Esophagus squamous epithelium (tissue), 5 donors: ENCODE measurements at places on chromosomes 6 and 20. TPM values are rescaled to one million over a fixed set of nuclear protein-coding genes. Genes with fewer than 3 reads are reported as not detected.

The DPPA5 gene
- total RNA-seq, result not detected

The OTOR gene
- not detected for total RNA-seq

The TNXB gene
- total RNA-seq, result 10.5 TPM

GRCh38 chr6:7313505-7314165 lies 636 bp upstream of the SSR1 start:
- DNase-seq, result no peak
- H3K27me3 ChIP-seq, result no peaks in the 10 kb centered on the region
- H3K4me3 ChIP-seq, result peak overlapping the region; percentile 83
- H3K36me3 ChIP-seq, result peaks cover 6% of the 10 kb centered on the region
- H3K4me1 ChIP-seq, result peaks cover 37% of the 10 kb centered on the region

- H3K27me3 ChIP-seq, result no peaks in the 10 kb centered on the region
- peaks cover 6% of the 10 kb centered on the region for H3K4me1 ChIP-seq
- no peak overlapping the region for H3K27ac ChIP-seq
- H3K4me3 ChIP-seq, result no peak overlapping the region
Measured at GRCh38 chr20:34713194-34713943, 9.2 kb downstream of the TP53INP2 start.

- H3K27ac ChIP-seq, result peak overlapping the region; percentile 64
- peak overlapping the region; percentile 51 for H3K4me3 ChIP-seq
- H3K4me1 ChIP-seq, result peaks cover 76% of the 10 kb centered on the region
- peaks cover 5% of the 10 kb centered on the region for H3K27me3 ChIP-seq
- no peak for DNase-seq
- no peaks in the 10 kb centered on the region for H3K36me3 ChIP-seq
Measured at GRCh38 chr6:75204217-75204958, 1.5 kb downstream of the COL12A1 start.

The PCSK2 gene
- total RNA-seq, result not detected

The FAM209A gene
- total RNA-seq, result not detected

The CRIP3 gene
- total RNA-seq, result 0.38 TPM

- H3K4me1 ChIP-seq, result no peaks in the 10 kb centered on the region
- no peak for DNase-seq
- H3K4me3 ChIP-seq, result no peak overlapping the region
- H3K27ac ChIP-seq, result no peak overlapping the region
Measured at GRCh38 chr20:4887586-4887985, 113.7 kb downstream of the SLC23A2 start.

DNA sequence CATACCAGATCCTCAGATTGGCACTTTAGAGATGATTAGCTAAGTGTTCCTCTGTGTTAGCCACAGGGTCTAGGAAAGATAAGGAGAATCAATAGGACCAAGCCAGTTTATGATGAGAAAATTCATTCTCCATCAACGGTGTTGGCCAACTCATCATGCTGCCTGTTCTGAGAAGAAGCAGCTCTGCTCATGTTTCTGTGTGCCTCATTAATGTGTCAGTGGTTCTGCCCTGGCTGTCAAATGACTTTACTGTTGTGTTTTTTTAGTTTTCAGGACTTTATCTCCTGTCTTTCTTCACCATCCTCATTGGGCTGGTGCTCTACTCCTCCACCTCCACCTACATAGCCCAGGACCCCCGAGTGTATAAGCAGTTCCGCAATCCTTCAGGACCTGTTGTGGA lies 234.3 kb upstream of the PLN start:
- no peak overlapping the region for H3K4me3 ChIP-seq
- DNase-seq, result no peak
- H3K36me3 ChIP-seq, result no peaks in the 10 kb centered on the region
- H3K4me1 ChIP-seq, result peaks cover 4% of the 10 kb centered on the region
- peak overlapping the region; percentile 44 for H3K27ac ChIP-seq

DNA sequence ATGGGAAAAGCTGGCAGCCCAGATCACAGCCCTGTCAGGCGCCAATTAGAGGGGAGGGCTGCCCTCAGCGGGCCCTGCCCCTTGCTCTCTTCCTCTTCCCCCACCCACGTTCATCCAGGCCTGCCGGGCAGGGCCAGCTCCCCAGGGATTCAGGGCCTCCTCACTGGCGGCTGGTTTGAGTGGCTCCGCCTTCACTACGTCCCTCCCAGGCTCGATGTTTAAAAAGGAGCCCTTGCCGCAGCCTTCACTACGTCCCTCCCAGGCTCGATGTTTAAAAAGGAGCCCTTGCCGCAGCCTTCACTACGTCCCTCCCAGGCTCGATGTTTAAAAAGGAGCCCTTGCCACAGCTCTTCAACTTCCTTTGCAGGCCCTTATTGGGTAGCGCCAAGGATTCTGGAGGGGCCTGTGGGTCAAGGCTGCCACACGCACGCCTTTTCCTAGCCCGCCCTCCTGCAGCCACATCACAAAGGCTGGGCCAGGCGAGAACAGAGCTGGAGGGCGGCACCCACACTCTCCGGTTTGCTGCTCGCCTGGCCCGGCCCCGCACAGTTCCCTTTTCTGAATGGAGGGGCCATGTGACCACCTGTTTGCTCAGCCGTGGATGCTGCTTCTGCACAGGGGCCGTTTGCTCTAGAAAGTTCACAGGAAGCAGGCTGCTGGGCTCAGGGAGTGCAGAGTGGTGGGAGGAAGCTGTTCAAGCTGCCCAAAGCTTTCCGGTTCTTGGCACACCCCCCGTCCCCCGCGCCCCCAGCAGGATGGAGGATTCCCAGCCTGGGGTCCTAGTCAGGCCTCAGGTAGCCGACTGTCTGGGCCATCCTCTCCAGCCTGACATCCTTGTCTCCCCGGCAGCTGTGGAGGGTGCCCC lies 1.6 kb downstream of the SLC17A9 start:
- peaks cover 28% of the 10 kb centered on the region for H3K4me1 ChIP-seq
- H3K27ac ChIP-seq, result peak overlapping the region; percentile 67
- peak overlapping the region; percentile 37 for H3K4me3 ChIP-seq
- no peaks in the 10 kb centered on the region for H3K27me3 ChIP-seq
- no peaks in the 10 kb centered on the region for H3K36me3 ChIP-seq

The SRXN1 gene
- 118 TPM for total RNA-seq

GRCh38 chr6:111481836-111482187 lies 1.2 kb downstream of the REV3L start:
- DNase-seq, result no peak
- H3K4me3 ChIP-seq, result peak overlapping the region; percentile 93
- no peaks in the 10 kb centered on the region for H3K27me3 ChIP-seq
- peak overlapping the region; percentile 99 for H3K27ac ChIP-seq
- no peaks in the 10 kb centered on the region for H3K36me3 ChIP-seq

DNA sequence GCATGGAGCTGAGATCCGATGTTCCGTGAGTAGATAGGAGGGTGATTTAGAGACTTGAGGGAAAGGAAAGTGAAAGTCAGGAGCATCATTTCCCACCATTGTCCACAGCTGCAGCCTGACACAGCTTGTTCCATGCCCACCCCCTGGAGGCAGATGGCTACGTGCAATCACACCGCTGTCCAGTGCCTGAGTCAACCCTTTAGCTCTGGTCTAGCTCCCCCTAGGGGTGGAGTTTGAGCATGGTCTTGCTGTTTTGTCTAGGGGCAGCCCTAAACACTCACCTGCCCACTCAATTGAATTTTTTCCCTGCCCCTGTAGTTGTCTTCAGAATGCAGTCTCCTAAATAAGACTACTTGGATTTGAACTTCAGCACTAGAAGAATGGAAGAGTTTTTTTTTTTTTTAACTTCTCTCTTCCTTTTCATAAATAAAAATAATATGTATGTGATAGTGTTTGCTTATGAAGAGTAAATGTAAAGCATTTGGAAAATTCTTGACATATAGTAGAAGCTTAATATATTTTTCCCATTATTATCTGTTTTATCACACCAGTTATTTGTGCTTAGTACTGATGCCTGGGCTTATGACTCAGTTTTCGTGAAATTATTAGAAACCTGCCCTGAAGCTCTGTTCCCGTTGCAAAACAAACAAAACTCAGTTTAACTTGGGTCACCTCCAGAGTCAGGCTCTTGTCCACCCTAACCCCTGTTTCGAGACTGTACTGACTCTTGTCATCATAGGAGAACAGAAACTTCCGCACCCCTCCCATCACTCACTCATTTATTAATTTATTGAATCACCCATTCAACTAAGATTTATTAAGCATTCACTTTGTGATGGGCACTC lies 814.8 kb downstream of the MAFB start:
- peaks cover 50% of the 10 kb centered on the region for H3K4me1 ChIP-seq
- H3K36me3 ChIP-seq, result no peaks in the 10 kb centered on the region
- DNase-seq, result no peak
- no peaks in the 10 kb centered on the region for H3K27me3 ChIP-seq

- no peaks in the 10 kb centered on the region for H3K36me3 ChIP-seq
- no peak overlapping the region for H3K27ac ChIP-seq
- H3K27me3 ChIP-seq, result no peaks in the 10 kb centered on the region
Measured at GRCh38 chr20:59837623-59838394, 95.6 kb downstream of the SYCP2 start.

GRCh38 chr6:16184129-16184528 lies 54.3 kb upstream of the GMPR start:
- H3K27ac ChIP-seq, result no peak overlapping the region
- no peaks in the 10 kb centered on the region for H3K27me3 ChIP-seq
- no peak for DNase-seq
- no peaks in the 10 kb centered on the region for H3K4me1 ChIP-seq
- H3K4me3 ChIP-seq, result no peak overlapping the region

DNA sequence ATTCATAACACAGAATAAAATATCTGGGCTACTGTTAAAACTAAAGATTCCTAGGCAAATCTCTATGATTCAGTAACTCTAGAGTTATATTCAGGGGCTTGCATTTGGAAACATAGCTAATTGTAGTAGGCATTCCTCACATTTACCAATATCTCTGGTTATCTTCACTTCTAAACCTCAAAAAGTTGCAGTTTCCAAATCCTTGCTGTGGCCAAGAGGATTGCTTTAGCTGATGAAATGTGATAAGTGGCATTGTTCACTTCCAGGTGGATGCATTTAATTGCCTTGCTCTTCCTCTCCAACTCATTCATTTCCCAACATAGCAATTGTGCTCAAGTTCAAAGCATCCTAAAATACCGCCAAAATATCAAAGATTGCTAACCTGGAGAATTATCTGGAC lies 246.6 kb downstream of the GRIK2 start:
- no peaks in the 10 kb centered on the region for H3K36me3 ChIP-seq
- no peaks in the 10 kb centered on the region for H3K4me1 ChIP-seq
- no peak overlapping the region for H3K27ac ChIP-seq
- DNase-seq, result no peak
- H3K27me3 ChIP-seq, result no peaks in the 10 kb centered on the region

The TBXT gene
- not detected for total RNA-seq

The ADGRG6 gene
- 22.3 TPM for total RNA-seq

The SYCP2L gene
- total RNA-seq, result 0.53 TPM

The MATN4 gene
- total RNA-seq, result 0.68 TPM

The TCP11 gene
- total RNA-seq, result 0.64 TPM

DNA sequence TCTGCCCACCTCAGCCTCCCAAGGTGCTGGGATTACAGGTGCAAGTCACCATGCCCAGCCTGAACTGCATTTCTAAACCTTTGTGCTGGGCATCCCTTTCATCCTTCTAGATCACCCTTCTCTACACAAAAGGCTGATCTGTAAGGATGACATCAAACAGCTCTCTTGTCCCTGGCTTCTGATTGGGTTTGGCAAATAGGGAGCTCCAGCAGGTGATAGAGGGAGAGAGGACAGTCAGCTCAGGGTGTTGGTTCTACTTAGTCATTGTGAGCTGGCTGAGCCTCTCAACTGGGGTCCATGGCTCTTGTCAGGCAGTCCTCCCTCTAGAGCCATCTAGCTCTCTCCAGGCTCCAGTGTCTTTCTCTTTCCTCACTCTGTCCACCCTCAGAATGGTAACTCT lies 237.6 kb upstream of the JARID2 start:
- no peak overlapping the region for H3K27ac ChIP-seq
- no peak for DNase-seq

DNA sequence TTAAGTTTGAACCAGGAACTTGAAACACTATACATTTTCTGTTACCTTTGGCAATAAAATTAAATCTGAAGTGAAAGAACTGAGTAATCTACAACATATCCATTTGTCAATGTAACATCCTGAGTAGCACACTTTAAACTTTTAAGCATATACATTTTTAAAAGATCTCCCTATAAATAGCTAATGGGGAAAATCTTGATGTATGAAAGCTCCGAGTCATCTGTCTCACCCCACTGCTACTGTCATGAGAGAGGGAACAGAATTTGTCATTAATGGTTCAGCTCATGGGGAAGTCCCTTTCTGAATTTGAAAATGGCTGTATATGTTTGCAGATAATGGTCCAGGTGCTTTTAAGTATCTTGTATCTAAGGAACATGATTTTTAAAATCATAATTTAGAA lies 55.2 kb upstream of the NOX3 start:
- no peaks in the 10 kb centered on the region for H3K27me3 ChIP-seq
- no peak overlapping the region for H3K27ac ChIP-seq
- no peak for DNase-seq
- H3K36me3 ChIP-seq, result no peaks in the 10 kb centered on the region

DNA sequence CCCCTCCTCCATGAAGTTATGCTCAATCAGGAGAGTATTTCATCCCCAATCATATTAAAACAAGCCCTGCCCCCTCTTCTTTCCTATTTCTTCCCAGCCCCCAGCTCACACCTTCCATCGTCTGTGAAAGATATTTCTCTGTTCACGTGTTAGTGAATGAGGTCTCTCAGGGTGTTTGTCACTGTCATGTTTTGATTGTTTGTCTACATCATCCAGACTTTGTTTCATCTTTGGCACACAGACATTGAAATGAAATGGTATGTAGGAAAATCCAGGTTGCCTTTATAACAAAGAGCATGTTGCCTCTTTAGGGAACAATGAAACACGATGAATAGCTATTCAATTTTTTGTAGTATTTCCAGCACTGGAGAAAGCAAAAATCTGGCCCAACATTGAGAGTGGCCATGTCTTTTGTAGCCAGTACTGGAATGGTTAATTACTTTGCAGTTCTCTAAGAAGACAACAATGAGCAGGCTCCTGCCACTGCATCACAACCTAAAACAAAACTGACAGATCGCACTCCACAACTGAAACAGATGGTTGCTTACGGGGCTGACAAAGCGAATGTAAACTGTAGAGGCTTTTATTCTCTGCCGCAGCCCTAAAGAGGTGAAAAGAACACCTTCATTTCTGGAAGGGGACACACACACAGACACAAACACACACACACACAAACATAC lies 543.6 kb upstream of the CITED2 start:
- no peaks in the 10 kb centered on the region for H3K27me3 ChIP-seq
- H3K36me3 ChIP-seq, result no peaks in the 10 kb centered on the region
- H3K4me3 ChIP-seq, result no peak overlapping the region
- H3K4me1 ChIP-seq, result no peaks in the 10 kb centered on the region
- DNase-seq, result no peak

DNA sequence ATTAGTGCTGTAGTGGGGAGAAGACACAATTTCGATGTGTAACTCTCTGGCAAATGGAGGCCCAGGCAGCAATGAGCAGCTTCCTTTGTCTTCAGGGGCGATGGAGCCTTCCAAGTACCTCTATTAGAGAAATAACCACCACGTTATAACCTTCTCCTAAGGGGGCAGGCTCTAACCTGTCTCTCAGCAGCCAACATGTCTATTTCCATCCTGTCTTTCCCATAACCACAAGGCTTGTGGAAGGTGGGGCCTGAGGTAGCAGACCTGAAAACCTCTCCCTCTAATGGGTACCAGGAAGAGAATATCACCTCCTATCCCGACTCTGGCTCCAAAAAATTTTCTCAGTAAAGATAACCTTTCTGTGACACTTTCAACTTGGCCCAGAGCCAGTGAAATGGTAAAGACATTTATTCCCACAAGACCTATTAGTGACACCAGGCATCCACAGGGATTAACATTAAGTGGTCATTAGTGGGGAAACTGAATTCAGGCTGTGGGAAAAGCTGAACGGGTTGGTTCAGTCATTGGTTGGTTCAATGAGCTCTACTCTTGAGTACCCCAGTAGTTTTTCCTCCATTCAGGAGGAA lies 4.0 kb downstream of the PEX6 start:
- H3K36me3 ChIP-seq, result peaks cover 4% of the 10 kb centered on the region
- H3K27me3 ChIP-seq, result no peaks in the 10 kb centered on the region
- H3K4me1 ChIP-seq, result peaks cover 24% of the 10 kb centered on the region

GRCh38 chr6:138107078-138107751 lies at the start of gene PERP:
Gene PERP, minus strand, starts transcription at chr6:138107419. Its CDS starts 79 bp downstream, at chr6:138107340.
- DNase-seq, result no peak
- H3K4me3 ChIP-seq, result peak within 1 kb of the TSS; percentile 78
- H3K36me3 ChIP-seq, result no peaks in the 10 kb centered on the region
- no peaks in the 10 kb centered on the region for H3K4me1 ChIP-seq
- H3K27ac ChIP-seq, result peak within 1 kb of the TSS; percentile 98
